ENCODE measurements at places on chromosomes 1 and 21. TPM values are rescaled to one million over a fixed set of nuclear protein-coding genes. Genes with fewer than 3 reads are reported as not detected.

TM2D1 gene
- total RNA-seq = 29.8 TPM

LPAR3 gene
- not detected for total RNA-seq

PTGFR gene
- 0.38 TPM for total RNA-seq

AQP10 gene
- not detected for total RNA-seq

PLEKHN1 gene
- 0.16 TPM for total RNA-seq

C1orf116 gene
- not detected for total RNA-seq

Measured in bladder microvascular endothelial cell (primary cell).